ENCODE measurements at places on chromosomes 4 and X. TPM values are rescaled to one million over a fixed set of nuclear protein-coding genes. Genes with fewer than 3 reads are reported as not detected.

GRCh38 chr4:30610361-30610760 lies 109.8 kb upstream of the PCDH7 start:
- no peak overlapping the region for H3K27ac ChIP-seq
- no peak overlapping the region for H3K4me3 ChIP-seq
- no peak for DNase-seq
- H3K4me1 ChIP-seq, result no peaks in the 10 kb centered on the region

The CTAG2 gene
- total RNA-seq, result not detected

GRCh38 chrX:33188286-33188685 lies 23.1 kb downstream of the DMD start:
- no peak overlapping the region for H3K27ac ChIP-seq
- no peak overlapping the region for H3K4me3 ChIP-seq
- H3K4me1 ChIP-seq, result no peaks in the 10 kb centered on the region
- no peak for DNase-seq

The MAML3 gene
- total RNA-seq, result 0.52 TPM
